ENCODE measurements at places on chromosomes 1 and 21. TPM values are rescaled to one million over a fixed set of nuclear protein-coding genes. Genes with fewer than 3 reads are reported as not detected.

RCSD1 gene
- not detected for total RNA-seq

SPATA21 gene
- total RNA-seq, result not detected

SLC44A5 gene
- 0.07 TPM for total RNA-seq

OVAAL gene
- total RNA-seq, result not detected

DIRAS3 gene
- 0.46 TPM for total RNA-seq

ADAMTS4 gene
- 0.05 TPM for total RNA-seq

TDRD5 gene
- total RNA-seq, result not detected

HES3 gene
- total RNA-seq, result 0.78 TPM

KIF17 gene
- 0.21 TPM for total RNA-seq

ITGB2 gene
- 0.42 TPM for total RNA-seq

DYNLT5 gene
- not detected for total RNA-seq

BCAR3 gene
- total RNA-seq, result 95.4 TPM

DPM3 gene
- 44.4 TPM for total RNA-seq

CYYR1 gene
- 3.2 TPM for total RNA-seq

TEX38 gene
- not detected for total RNA-seq

RIMS3 gene
- 1.5 TPM for total RNA-seq

POU3F1 gene
- total RNA-seq, result 1.6 TPM

TMPRSS15 gene
- total RNA-seq, result not detected

KIF14 gene
- 10.2 TPM for total RNA-seq

S100A2 gene
- total RNA-seq, result 5,324 TPM

FOXD3 gene
- not detected for total RNA-seq

RBP7 gene
- total RNA-seq, result not detected

TOR3A gene
- 47.0 TPM for total RNA-seq

MTARC2 gene
- total RNA-seq, result 5.8 TPM

F5 gene
- total RNA-seq, result 0.07 TPM

RAB3B gene
- total RNA-seq, result 6.7 TPM

OR6N1 gene
- not detected for total RNA-seq

MTOR gene
- total RNA-seq, result 31.5 TPM

KLF17 gene
- not detected for total RNA-seq

UBASH3A gene
- not detected for total RNA-seq

MRPL37 gene
- total RNA-seq, result 121 TPM

FAM177B gene
- not detected for total RNA-seq

TMEM61 gene
- 0.85 TPM for total RNA-seq

HAO2 gene
- not detected for total RNA-seq

SLAMF8 gene
- not detected for total RNA-seq

SYTL1 gene
- 96.0 TPM for total RNA-seq

KRTAP7-1 gene
- total RNA-seq, result not detected

MTMR11 gene
- total RNA-seq, result 9.3 TPM

PBX1 gene
- total RNA-seq, result 4.6 TPM

SLC5A9 gene
- not detected for total RNA-seq

PGLYRP4 gene
- 3.5 TPM for total RNA-seq

SLAMF6 gene
- total RNA-seq, result not detected

NPHS2 gene
- total RNA-seq, result not detected

RHEX gene
- total RNA-seq, result not detected

DCAF6 gene
- total RNA-seq, result 25.1 TPM

NR1I3 gene
- not detected for total RNA-seq

DEPDC1 gene
- total RNA-seq, result 12.5 TPM

FNBP1L gene
- 18.9 TPM for total RNA-seq

FLG2 gene
- total RNA-seq, result 0.05 TPM

S100A10 gene
- 603 TPM for total RNA-seq

SAMD11 gene
- total RNA-seq, result 1.3 TPM

ADGRL2 gene
- 53.3 TPM for total RNA-seq

TXNIP gene
- 267 TPM for total RNA-seq

GUCA2A gene
- not detected for total RNA-seq

SLC35D1 gene
- total RNA-seq, result 12.6 TPM

FAM20B gene
- 19.1 TPM for total RNA-seq

CR1L gene
- not detected for total RNA-seq

Measured in airway epithelial cell (primary cell).